ENCODE measurements at places on chromosomes 2 and 18.

- DNase-seq: no peak
These were observed 113.8 kb upstream of the DLX2 start for GRCh38 chr2:172216477-172216876.

DNA sequence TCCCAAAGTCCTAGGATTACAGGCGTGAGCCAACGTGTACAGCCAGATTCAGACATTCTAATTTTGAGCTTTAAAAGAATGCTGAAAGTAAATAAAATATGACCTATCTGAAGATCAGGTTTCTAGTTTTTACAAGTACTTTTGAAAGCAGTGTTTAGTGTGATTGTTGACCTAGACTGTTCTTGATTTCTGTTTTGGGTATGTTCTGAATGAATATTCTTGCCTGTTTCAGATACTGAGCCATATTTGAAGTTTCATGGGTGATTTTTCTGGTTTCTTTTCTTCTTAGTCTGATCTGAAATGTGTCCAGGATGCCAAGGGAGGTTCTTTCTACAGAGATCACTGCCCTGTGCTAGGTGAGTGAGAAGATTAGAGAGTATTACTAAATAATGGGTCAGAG is 37.2 kb downstream of the MIB1 start:
- no peak for DNase-seq

- no peak for DNase-seq
These were observed 638.0 kb upstream of the ZEB2 start for GRCh38 chr2:145157741-145158591.

DNA sequence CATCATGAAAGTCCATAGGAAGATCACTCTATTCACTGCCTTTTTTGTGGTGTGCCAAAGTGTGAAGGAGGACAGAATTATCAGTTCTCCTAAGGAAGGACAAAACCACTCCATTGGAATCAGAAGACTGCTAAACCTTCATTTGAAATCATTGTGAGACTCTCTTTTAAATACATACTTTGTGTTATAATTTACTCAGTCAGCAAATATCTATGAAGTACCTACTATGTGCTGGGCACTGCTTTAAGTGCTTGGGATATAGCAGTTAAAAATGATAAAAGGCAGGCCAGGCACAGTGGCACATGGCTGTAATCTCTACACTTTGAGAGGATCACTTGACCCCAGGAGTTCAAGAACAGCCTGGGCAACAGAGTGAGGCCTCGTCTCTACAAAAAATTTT is 692.3 kb downstream of the DSC3 start:
- no peak for DNase-seq

GRCh38 chr2:240435948-240436682 is 652 bp downstream of the GPC1 start:
- DNase-seq: no peak

GRCh38 chr2:233089851-233090250 is 29.7 kb downstream of the INPP5D start:
- DNase-seq: no peak

GRCh38 chr18:36744261-36744876 is 84.4 kb downstream of the TPGS2 start:
- no peak for DNase-seq

GRCh38 chr2:236875906-236876505 is 209.7 kb upstream of the COPS8 start:
- DNase-seq: no peak

GRCh38 chr2:102841107-102841840 is 79.4 kb downstream of the TMEM182 start:
- peak; percentile 78 for DNase-seq

DNA sequence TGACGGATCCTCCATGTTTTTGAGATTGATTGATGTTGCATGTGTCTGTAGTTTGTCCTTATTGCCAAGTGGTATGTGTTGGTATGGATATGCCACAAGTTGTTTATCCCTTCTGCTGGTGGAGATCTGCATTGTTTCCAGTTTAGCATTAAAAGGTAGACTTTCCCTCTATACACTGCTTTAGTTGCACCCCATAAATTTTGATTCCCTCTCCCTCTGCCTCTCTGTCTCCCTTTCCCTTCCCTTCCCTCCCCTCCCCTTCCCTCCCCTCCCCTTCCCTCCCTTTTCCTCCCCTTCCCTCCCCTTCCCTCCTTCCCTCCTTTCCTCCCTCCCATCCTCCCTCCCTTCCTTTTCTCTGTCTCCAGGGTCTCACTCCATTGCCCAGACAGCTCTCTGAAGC is 18.6 kb upstream of the TOGARAM2 start:
- no peak for DNase-seq

DNA sequence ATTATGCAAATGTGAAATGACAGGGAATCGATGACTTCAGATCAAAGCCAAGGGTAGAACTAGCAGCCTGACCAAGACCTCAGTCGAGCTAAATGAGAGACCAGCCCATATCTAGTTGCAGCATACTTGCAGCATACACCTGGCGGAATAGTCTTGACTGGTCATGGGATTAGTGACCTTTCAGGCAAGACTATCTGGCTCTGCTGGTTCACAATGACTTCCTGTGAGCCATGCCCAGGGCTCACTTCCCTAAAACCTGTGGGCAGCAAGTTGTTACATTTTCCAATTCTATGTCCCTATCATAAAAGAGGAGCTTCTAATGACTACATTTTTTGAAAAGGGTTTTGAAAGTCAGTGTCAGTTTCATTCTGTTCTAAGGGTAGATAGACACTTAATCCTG is 1624.9 kb upstream of the CELF4 start:
- DNase-seq: no peak

DNA sequence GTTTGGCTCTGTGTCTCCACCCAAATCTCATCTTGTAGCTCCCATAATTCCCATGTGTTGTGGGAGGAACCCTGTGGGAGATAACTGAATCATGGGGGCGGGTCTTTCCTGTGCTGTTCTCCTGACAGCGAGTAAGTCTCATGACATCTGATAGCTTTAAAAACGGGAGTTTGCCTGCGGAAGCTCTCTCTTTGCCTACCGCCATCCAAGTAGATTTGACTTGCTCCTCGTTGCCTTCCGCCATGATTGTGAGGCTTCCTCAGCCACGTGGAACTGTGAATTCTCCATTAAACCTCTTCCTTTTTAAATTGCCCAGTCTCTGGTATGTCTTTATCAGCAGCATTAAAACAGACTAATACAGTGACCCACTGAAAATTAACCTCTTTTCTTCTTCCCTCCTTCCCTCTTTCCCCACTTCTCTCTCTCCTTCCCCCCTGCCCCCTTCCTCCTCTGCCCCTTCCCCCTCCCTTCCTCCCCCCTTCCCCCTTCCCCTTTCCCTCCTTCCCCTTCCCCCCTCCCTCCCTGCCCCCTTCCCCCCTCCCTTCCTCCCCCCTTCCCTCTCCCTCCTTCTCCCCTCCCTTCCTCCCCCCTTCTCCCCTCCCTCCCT is 818.8 kb downstream of the SLC4A3 start:
- DNase-seq: no peak

GRCh38 chr2:229851870-229852269 is 69.9 kb downstream of the TRIP12 start:
- peak; percentile 81 for DNase-seq

Measured in hematopoietic multipotent progenitor cell treated with erythropoietin and hydrocortisone succinate and interleukin-3 and kit ligand, for 6 days (in vitro differentiated cells).